Globus pallidus (tissue), 1 donor: ENCODE measurements at places on chromosomes 3 and 15.

- no peak for DNase-seq
Measured at GRCh38 chr3:89276116-89276515, 168.7 kb downstream of the EPHA3 start.

DNA sequence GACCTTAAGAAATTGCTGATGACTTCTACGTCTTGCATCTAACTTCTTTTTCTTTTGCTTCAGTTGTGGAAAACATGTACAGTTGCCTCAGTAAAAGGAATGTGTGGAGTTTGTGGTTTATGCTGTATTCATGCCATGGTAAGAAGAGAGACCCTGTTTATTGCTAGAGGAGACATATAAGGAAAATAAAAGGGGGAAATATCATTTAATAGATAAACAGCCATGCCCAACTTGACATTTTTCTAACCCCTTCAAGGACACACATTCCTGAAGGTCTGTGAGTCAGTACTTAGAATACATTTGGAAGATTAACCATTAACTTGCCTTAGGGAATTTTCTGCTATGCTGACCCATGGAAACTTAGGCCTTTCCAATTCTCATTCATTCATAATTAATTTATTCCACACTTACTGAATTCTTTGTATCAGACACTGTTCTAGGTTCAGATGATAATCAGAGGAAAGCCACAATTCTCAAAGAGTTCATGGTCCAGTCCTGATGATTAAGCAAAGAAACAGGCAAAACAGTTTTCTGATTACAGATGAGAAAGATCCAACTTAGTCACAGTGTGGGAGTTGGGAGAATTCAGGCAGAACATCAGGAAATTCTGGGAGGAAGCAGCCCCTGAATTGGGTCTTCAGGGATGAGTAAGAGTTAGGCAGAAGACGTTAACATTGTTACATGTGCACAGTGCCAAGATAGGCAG, 329.8 kb upstream of the RASGRP1 start:
- DNase-seq: no peak

GRCh38 chr3:185549122-185549521, 3.3 kb downstream of the LIPH start:
- DNase-seq: no peak

GRCh38 chr3:60856257-60857046, 394.8 kb downstream of the FHIT start:
- DNase-seq: no peak

DNA sequence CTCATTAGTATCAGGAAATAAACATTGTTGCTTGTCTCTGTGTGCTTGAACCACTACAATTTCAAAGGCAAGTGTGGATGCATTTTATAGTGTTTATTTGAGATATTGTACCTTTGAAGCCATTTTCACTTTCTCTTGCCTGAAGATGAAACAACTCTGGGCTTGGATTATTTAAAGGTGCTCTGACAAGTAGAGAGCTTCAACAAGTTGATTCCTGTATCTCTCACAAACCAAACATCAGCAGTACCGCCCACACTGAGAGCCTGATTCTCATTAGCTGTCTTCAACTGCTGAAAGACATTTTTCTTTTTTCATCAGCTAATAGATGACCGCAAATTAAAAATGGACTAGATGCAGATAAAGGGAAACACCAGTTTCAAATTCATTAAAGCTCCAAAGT, 806 bp upstream of the CERS3 start:
- DNase-seq: no peak

DNA sequence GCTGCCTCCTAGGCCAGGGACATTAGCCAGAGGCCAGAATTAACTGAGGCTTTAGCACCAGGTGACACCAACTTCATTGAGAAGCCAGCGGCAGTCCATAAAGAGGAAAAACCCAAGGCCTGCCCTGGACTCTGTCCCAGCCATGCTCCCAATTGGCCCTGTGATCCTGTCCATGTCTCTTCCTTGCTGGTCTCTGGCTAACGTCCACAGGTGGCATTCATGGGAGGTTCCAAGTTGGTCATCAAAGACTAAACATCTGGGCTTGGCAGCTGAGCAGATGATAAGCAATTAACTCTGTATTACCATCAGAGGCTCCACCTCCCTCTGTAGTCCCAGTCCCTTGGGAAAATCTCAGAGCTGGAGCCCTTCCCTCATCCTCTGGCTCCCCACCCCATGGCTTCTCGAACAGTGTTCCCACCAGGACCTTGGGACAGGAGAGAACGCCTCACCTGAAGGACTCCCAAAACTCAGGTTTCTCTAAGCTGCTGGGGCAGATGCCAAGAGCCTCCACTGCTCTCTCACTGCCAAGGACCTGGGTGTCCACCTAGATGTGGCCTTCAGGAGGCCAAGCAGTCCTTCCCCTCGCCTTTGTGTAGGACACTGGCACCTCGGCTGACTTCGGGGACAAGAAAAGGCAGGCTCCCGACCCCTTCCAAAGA, 40.4 kb downstream of the GOLGA6A start:
- no peak for DNase-seq

- DNase-seq: no peak
Measured at GRCh38 chr3:24368605-24369004, 126.0 kb downstream of the THRB start.

GRCh38 chr3:14329116-14329830, 73.1 kb upstream of the SLC6A6 start:
- DNase-seq: no peak

- no peak for DNase-seq
Measured at GRCh38 chr3:41138146-41138545, 61.2 kb upstream of the CTNNB1 start.

DNA sequence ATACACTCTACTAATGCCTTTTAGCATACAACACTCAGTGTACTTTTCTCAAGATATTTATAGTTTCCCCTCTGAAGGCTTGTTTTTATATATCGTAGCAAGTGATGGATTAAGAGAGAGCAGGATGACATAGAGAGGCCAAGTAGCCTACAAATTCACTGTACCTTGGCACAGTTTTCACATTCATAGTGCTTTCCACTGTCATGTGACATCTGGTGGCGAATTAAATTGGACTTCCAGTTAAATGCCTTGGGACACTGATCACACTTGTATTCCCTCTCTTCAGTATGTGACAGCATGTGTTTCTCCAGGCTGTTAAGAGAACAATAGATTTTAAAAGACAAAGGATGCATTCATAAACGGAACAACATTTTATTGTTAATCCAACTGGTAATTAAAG, 541.1 kb downstream of the MECOM start:
- DNase-seq: no peak

DNA sequence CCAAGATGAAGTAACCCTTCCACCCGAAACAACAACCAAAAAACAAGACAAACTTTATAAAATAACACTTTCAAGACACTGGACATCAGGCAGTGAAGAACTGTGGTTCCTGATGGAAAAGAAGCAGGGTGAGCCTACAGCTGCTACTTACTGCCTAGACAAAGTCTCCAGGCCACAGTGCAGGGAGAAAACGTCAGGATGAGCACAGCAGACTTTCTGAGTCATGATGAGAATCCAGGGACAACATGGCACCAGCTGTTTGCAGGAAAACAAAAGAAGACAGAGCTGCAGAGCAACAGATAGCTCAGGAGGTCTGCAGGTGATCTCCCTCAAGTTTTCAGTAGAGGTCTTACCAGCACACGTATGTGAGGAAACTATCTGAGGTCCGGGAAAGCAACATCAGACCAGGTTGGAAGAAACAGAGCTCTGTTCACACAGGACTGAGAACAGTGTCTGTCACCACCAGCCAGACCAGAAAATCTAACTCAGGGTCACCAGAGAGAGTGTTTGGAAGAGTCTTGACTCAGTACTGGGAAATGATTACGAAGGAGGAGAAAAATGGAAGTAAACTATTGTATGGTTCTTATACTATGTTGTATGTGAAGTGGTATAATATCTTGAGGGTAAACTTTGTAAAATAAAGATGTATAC, 108.9 kb downstream of the ANO10 start:
- no peak for DNase-seq

DNA sequence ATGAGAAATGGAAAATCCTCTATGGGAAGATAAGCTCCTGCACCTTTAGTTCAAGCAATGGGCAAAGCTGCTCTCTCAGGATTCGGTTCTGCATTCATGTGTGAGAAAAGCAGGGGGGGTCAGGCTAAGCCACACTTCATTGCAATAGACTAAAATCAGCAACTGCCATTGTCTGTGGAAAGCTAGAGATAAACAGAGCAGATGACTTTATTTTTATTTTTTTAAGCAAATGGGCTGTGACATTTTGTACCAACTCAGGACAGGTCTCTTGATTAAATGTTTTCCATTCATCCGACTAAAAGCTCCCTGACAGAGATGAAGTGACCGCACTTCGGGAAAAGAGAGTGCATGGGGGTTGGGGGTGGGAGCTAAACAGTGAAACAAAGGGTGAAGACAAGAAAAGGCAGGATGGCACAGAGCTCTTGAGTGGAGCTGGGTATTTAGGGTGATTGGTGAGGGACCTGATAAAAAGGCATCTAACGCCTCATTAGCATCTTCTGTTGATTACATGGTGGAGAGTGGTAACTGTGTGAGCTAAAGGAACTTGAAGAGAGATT, 987.4 kb downstream of the TUSC7 start:
- DNase-seq: no peak

DNA sequence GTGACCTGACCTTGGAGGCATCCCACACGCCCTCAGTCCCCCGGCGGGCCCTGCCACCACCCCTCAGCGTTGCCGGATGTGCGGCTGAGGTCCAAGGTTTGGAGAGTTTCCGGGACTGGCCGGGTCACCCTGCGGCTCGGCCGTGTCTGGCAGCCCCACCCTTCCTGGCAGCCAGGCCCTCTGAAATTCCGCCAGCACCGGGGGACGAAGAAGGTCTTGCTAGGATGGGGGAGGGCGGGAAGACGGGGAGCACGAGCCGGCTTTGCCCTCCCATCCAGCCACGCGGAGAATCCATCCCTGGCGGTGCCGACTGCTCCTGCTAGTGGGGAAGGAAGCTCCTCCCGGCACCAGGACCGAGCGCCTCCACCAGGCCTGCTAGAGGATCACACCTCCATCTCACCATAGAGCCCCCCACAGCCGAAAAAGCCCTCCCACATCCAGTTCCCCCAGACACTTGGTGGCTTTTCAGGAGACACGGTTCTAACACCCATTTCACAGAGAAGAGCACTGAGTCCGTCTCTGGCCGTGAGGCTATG, 81.5 kb downstream of the CPN2 start:
- DNase-seq: peak; percentile 51

DNA sequence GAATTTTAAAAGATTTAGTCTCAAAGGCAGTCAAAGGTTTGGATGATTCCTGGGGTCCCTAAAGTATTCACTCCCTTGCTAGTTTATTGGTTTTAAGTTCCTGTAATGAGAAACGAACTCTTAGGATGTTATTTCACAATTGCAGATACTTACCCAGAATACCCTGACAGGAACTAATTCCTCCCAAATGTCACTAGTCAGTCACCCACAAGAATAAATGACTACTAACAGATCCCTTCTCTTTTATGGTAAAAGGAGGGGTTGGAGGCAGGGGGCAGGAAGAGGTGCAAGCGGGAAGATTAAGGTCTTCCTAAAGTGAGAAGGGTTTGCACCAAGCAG, 174.2 kb upstream of the SLC2A2 start:
- no peak for DNase-seq

DNA sequence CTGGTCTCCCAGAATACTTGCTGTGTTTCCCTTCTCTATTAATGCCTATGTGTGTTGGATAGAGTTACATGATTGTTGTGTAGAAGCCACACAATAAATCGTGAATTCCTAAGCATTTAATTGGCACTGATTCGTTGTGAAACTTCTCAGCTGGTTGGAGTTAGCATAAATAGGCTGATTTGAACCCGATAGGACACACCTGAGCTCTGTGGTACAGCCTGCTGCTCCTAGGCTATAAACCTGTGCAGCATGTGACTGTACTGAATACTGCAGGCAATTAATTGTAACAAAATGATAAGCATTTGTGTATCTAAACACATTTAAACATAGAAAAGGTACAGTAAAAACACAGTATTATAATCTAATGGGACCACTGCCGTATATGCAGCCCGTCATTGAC, 4.9 kb downstream of the ACAD11 start:
- DNase-seq: no peak

GRCh38 chr3:134114726-134115125, 85.0 kb upstream of the SLCO2A1 start:
- no peak for DNase-seq

- DNase-seq: no peak
Measured at GRCh38 chr3:21621181-21621651, 129.8 kb downstream of the ZNF385D start.

- no peak for DNase-seq
Measured at GRCh38 chr3:55617385-55617784, 130.3 kb upstream of the WNT5A start.

- no peak for DNase-seq
Measured at GRCh38 chr3:36784138-36784635, 19.8 kb upstream of the DCLK3 start.

GRCh38 chr3:136982520-136983138, 24.8 kb downstream of the IL20RB start:
- no peak for DNase-seq
